ENCODE measurements at places on chromosomes 5 and 9. TPM values are rescaled to one million over a fixed set of nuclear protein-coding genes. Genes with fewer than 3 reads are reported as not detected.

The OSMR gene
- total RNA-seq, result 19.9 TPM

The SLC22A5 gene
- 4.6 TPM for total RNA-seq

The ST8SIA4 gene
- total RNA-seq, result 0.34 TPM

The DPP7 gene
- 66.6 TPM for total RNA-seq

The FAT2 gene
- not detected for total RNA-seq

The HACD4 gene
- 4.4 TPM for total RNA-seq

The IL13 gene
- total RNA-seq, result not detected

The MOB3B gene
- total RNA-seq, result 0.17 TPM

The FBXO10 gene
- 5.7 TPM for total RNA-seq

The PCDHA4 gene
- under 0.01 TPM for total RNA-seq

The ORM2 gene
- total RNA-seq, result not detected

The SLC35D2 gene
- total RNA-seq, result 29.1 TPM

The NMUR2 gene
- not detected for total RNA-seq

The LIX1 gene
- total RNA-seq, result not detected
